Pulmonary artery endothelial cell (primary cell): ENCODE measurements at places on chromosomes 3 and 15.

GRCh38 chr3:11014752-11015151 lies 22.2 kb downstream of the SLC6A1 start:
- DNase-seq: no peak

DNA sequence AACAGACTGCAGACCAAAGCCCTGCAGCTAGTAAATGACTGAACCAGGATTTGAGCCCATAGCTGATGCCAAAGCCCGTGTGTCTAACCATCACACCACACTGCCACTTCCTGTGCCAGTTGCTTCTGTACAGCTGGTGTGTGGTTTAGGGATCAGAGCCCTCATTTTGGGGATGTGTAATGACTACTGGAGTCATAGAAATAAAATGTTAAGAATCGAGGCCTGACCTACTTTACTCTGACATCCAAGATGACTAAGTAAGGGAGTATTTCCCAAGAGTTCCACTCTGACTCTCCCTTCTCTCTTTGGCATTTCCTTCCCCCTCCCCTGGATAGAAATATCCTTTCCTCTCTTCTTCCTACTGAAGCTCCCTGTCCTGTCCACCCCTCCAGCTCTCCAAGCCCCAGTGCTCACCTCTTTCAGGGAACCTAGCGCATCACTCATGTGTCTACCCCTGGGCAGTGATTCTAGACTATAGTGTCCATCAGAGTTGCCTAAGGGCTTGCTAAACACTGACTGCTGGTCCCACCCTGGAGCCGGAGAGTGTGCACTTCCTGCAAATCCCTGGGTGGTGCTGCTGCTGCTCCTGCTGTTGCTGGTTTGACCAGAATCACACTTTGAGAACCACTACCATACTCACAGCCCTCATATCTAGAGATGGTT lies 53.8 kb downstream of the MGLL start:
- peak; percentile 63 for DNase-seq

DNA sequence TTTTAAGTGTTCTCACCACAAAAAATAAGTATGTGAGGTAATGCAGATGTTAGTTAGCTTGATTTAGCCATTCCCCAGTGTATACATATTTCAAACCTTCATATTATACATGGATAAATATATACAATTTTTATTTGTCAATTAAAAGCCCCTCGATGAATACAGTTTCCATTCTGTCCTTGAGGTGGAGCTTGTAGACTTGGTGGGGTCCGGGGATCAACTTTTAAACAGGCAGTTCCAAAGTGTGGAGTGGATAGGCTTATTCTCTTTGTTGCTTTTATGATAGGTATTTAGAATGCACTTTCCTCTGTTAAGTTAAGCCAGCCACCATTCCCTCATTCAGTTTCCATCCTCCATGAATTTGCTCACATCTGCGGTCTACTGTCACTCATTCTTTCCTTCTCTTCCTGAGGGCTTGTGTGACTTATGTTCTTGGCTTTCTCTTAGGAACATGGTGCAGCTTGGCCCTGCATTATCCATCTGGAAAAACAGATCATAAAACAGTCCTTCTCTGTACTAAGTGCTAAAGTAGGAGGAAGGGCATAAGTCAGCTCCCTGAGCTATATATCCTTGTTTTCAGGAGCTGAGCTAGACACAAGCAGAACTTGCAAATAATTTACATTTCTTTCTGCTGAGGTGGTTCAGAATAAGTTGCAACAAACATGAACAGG lies 149.1 kb downstream of the NFKBIZ start:
- no peak for DNase-seq

DNA sequence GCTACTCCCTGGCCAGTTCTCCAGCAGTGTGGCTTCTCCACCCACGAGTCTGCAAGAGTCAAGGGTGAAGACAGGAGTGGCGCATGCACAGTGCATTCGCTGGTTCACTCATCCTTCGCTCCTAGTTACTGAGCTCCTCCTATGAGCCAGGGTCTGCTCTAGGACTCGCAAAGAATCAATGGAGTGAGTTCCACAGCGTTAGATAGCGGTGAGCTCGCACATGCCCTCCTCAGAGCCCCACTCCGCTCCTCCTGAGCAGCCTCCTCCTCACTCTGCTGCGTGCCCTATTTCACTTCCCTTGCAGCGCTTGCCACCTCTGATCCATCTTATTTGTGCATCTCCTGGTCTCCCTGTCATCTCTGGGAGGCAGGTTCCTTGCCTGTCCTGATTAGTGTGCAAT lies 63.0 kb downstream of the NUP210 start:
- no peak for DNase-seq

- DNase-seq: no peak
Measured at GRCh38 chr3:152255290-152255689, 13.4 kb upstream of the MBNL1 start.

GRCh38 chr15:48415036-48415886 lies 84.0 kb downstream of the DUT start:
- DNase-seq: no peak

- DNase-seq: no peak
Measured at GRCh38 chr3:8446845-8447244, 54.8 kb upstream of the LMCD1 start.

DNA sequence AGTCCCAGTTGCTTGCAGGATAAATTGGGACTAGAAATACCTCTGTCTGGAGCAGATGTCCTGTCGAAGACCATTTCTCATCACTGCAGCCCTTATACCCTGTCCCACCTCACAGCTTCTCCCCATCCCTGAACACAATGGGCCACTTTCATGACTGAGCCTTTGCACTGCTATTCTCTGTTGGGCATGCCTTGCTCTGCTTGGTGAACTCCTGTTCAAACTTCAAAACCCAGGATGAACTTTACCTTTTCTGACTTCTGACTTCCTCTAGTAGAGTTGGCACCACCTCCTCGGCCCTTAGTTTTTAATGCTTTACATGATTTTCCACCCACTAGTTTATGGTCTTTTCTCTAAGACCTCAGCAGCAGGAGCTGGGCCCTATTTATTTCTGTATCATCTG lies 48.4 kb downstream of the ST6GAL1 start:
- no peak for DNase-seq
